ENCODE measurements at places on chromosomes 1 and 21.

GRCh38 chr1:116909512-116910378 is at the start of gene PTGFRN:
TSS of gene PTGFRN (plus strand) at chr1:116909916. CDS start at chr1:116910204, 288 bp downstream.
- DNase-seq: no peak

DNA sequence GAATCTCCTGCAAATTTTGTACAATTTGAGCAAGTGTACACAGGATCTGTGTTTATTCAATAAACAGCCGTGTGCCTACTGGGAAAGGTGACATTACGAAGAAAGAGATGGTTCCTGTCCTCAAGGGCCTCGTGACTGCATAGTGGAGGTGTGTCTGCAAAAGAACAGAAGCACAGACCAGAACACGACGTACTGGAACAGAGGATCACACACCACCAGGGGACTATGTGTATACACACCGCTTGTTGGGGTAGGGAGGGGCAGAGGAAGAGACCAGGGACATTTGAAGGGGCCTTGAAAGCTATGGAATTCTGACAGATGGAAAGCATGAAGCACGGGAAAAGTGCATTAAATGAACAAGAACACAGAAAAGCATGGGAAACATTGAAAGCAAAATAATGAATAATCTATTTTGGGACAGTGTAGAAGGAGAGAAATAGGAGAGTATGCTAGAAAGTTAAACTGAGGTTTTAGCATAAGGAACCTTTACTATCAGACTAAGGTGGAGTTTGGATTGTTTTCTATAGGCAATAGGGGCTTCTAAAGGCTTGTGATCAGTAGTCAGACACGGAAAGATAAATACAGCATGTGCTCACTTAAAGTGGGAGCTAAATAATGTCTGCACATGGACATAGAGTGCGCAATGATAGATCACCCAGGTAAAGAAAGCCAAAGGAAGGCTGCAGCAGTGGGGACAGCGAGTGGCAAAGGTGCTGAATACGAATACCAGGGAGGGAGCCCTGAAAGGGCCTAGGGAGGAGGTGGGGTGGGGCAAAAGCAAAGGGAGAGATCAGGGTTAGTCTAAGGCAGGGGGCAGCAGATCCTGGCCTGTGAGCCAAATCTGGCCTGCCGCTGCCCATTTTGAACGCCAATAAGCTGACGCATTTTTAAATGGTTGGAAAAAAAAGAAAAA is 11.0 kb downstream of the JAK1 start:
- DNase-seq: no peak

DNA sequence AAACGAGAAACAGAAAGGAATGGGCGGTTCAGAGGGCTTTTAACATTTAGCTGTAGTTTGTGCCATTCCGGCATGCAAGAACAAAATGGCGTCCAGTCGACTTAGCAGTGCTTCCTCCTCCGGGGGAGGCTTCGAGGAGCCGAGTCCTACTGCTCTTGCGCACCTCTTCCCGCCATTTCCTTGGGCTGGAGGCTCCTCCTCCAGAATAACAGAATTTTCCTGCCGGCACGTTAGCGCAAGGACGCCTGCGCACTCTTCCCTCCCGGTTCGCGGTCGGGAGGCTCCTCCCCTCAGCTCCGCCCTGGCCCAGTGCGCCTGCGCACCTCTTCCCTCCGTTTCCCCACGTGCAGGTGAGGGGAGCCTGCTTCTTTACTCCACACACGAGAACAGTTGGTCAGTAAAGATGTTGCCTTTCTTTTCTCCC is 1.0 kb downstream of the DMRTB1 start:
- DNase-seq: no peak

DNA sequence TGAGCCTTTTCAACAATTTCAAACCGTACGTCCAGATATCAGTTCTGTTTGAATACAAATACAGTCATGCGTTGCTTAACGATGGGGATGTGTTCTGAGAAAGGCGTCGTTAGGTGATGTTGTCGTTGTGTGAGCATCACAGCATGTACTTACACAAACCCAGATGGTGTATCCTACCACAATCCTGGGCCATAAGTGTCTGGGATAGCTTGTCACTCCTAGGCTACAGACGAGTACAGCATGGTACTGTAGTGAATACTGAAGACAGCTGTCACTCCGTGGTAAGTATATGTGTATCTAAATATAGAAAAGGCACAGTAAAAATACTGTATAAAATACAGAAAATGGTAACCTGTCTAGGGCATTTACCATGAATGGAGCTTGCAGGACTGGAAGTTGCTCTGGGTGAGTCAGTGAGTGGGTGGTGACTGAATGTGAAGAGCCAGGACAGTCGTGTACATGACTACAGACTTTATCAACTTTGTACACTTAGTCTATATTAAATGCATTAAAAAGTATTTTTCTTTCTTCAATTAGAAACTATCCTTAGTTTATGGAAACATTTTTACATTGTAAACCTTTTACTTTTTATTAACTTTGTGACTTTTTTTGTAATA is 10.5 kb upstream of the OR2W3 start:
- no peak for DNase-seq

- no peak for DNase-seq
Observed at GRCh38 chr1:218953386-218953785, 220.3 kb upstream of the LYPLAL1 start.

- no peak for DNase-seq
Observed at GRCh38 chr1:41590331-41590730, 105.8 kb upstream of the EDN2 start.

DNA sequence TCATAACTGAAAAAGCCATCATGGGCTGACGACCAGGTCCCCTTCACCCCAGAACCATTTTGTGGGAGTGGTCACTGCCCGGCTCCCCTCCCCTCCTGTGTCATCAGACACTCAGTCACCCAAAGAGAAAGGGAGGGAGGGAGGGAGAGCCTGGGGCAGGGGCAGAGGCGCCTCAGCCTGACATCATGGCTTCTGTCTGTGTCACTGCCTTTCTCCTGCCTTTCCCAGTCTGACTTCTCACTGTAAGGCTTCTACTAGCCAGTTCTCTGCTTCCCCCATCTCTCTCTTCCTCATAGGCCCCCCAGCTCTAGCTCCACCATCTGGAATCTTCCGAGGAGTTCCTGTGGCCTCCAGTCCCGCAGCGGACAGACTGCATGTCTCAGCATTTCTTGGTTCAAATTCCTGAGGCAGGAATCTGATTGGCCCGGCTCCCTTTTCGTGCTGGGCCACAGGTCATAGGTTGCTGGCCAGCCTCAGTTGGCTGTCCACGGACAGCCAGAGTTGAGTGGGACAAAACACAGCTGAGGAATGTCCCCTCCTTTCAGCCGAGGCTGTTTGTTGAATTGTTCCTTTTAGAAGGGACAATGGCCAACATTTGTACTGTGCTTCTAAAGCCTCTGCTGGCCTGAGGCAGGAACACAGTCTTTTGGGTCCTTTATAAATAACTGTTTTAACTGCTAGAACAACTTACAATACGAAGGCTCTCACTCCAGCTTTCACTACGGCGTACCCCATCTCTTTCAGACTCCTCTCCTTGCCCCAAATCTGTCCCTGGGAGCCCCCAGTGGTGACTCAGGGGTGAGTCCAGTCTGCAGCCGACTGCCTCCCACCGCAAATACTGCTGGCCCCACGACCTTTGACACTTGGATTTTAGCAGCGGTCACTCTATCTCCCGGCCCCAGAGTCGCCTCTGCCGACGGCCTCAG is 18.7 kb upstream of the KANK4 start:
- no peak for DNase-seq

Measured in hematopoietic multipotent progenitor cell treated with erythropoietin and hydrocortisone succinate and interleukin-3 and kit ligand, for 17 days (in vitro differentiated cells).